HT1080 (cell line): ENCODE measurements at places on chromosomes 5 and 9. TPM values are rescaled to one million over a fixed set of nuclear protein-coding genes. Genes with fewer than 3 reads are reported as not detected.

- peak; percentile 14 for DNase-seq
These were observed 141.9 kb downstream of the CDK5RAP2 start for GRCh38 chr9:120438111-120438510.

GRCh38 chr9:95302479-95302878 lies 15.0 kb downstream of the FANCC start:
- DNase-seq = no peak

Gene GABRA1
- not detected in 2 replicates for total RNA-seq

GRCh38 chr5:137615171-137615775 lies 116.1 kb upstream of the SPOCK1 start:
- no peak for DNase-seq

DNA sequence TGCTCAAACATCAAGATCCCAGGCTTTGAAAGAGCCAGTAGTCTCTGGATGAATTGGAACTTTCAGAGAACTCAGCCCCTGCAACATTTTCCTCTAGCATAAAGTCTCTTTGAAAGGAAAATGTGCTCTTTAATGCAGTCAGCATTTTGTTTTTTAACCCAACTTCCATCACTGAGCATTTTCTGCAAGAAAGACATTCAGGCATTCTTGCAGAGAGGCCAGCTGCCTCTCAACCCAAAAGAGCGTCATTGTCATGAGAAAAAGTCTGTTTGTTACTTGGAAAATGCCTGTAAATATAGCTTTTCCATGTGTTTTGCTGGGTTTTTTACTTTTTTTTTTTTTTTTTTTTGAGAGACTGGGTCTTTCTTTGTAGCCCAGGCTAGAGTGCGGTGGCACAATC lies 225.0 kb downstream of the ADAMTSL1 start:
- DNase-seq = no peak

DNA sequence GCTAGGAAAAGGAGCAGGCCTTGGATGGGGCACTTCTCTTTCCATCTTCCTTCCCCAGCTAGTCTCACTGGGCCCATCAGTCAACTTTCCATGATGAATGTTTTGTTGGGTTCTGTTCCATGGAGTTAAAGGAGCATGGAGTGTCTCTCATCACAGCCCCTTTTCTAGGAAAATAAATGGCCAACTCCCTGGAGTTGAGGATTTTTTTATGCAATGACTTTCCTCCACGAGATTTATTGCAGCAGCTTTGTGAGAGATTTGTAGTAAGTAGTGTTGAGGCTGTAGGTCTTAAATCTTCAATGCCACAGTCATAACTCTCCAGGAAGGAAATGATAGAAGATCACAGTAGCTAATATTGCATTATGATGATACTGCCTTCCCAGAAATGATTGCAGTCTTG lies 45.6 kb upstream of the SLC44A1 start:
- DNase-seq = no peak

Gene SPINK13
- 0.30 TPM in 1 of 2 replicates, not detected in the other for total RNA-seq

Gene LRRC70
- total RNA-seq = 0.13 and 0.27 TPM in 2 replicates

DNA sequence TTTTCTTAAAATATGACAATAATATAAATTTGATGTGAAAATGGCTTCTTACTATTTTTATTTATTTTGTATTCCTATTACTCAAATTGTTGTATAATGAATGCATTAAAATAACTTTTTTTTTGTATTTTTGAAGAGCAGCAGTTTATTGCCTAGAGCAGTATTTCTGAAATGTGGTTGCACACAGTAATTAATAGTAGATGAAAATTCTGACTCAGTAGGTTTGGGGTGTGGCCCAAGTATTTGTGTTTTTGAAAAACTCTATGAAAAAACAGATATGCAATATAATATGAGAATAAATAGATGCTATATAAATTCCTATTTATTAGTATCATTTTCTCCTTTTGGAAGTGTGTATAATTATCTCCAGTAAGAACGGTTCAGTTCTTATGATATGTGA lies 2225.3 kb upstream of the C9orf72 start:
- DNase-seq = no peak

Gene PLEKHG4B
- 0.27 and 0.61 TPM in 2 replicates for total RNA-seq

Gene CXCL14
- not detected in 2 replicates for total RNA-seq
